ENCODE measurements at places on chromosomes 7 and 10.

DNA sequence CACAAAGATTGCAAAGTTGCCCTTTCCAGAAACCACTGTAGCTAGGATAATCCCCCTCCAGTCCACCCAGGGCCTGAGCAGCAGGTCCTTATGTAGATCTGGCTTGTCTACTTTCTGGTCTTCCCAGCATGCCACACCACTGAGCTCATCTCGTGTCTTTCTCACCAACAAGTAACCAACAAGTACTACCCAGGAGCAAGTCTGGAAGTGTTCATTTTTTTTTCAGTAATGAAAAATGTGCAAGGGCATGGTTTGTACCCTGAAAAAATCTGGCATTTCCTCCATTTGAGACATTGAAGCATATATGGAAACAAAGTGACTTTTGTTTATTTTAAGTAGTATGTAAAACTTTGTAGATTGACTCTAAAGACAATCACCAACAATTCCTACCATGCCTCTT lies 120.8 kb downstream of the INHBA start:
- DNase-seq, result no peak

GRCh38 chr10:128416231-128416630 lies 290.0 kb upstream of the MKI67 start:
- no peak for DNase-seq

GRCh38 chr7:11698384-11698871 lies 133.6 kb downstream of the THSD7A start:
- DNase-seq, result no peak

DNA sequence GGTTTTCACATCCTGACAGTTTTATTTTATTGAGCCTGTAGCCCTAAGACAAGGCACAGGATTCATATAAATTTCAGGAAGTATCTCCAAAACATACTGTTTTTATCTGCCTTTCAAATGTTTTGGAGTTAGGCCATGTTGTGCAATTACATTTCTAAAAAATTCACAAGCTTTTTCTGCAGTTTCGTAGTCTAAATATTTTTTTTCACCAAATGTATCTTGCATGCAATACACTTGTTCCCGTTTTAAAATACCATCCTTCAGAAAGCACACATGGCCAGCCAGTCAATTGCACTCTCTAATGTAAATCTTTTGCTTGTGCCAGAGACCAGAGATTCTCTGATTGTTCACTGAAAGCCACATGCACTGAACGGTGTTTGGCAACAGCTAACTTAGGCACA lies 161.5 kb upstream of the PRKCQ start:
- no peak for DNase-seq

- no peak for DNase-seq
Observed at GRCh38 chr7:19674266-19674960, 34.4 kb downstream of the POLR1F start.

Data from CD4-positive, alpha-beta T cell treated with Interleukin-2 at 100 ng/mL for 4 hours (primary cell).